ENCODE measurements at places on chromosomes 3 and 15. TPM values are rescaled to one million over a fixed set of nuclear protein-coding genes. Genes with fewer than 3 reads are reported as not detected.

DNA sequence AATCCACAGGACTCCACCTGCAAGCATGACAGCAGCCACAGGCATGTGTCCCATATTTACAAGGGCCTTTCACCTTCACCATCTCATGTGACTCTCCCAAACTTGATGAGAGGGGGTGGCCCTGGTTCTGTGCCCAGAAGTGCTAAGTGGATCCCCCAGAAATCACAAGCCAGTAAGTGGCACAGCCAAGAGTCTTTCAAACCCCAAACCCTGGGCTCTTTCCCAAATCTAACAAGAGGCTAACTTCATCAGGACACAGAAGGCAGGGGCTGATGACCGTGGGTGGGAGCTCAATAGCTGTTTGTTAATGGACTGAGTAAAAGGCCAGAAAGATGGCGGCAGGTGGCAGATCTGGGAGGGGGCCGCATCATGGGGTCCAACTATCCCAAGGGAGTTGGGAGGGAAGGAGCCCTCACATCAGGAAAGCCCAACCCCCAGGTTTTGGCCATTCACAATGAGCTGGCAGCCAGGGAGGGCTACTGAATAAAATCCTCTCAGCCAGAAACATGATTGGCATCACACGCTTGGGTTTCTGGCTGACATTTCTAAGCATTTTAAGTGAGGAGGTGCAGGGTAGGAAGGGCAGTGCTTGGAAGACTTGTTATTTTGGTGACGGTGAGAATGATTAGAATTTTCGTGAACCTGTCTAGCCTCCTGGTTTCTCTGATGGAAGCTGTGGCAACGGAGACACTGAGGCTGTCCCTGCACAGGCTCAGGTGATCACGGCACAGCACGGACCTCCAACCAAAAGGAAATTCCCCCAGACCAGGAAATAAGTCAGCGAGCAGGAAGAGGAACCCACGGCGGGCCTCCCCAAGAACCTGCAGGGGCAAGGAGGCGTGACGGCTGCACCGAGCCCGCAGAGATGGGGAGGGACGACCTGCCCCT is 109.3 kb downstream of the OXNAD1 start:
- H3K36me3 ChIP-seq, result peaks cover 30% of the 10 kb centered on the region
- H3K4me1 ChIP-seq, result peaks cover 96% of the 10 kb centered on the region
- peak overlapping the region; percentile 69 for H3K27ac ChIP-seq
- no peaks in the 10 kb centered on the region for H3K27me3 ChIP-seq
- H3K4me3 ChIP-seq, result no peak overlapping the region

DNA sequence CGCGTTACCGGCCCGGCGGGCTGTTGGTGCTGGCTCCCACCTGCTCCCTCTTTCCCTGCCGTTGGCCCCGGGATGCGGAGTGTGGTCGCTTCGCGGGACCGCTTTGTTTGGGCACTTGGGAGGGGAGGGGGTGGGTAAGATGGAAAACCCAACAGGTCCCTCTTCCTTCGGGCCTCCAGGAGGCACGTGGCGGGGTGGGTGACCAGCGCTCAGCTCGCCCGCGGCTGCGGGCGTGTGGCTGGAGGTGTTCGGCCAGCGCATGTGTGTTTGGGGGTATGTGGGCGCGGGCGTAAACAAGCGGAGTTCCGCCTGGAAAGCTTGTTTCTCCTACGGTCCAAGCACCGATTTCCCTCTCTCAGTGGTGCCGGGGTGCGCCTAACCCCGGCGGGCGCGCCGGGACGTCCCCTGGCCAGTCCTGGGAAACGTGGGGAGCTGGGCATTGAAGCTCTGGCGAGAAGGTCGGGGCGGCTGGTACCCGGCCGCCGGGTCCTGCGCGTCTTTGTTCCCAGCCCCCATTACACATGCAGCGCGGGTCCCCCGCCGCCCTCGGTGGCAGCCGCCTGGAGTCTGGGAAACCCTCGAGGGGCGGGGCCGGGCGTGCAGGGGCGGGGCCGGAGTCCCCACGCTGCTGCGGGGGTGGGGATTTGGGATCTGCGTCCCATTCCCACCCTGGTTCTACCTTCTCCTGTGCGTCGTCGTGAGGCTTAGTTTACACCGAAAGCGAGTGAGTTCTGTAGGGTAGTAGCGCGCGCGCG is 1.4 kb downstream of the ACVR2B start:
- H3K27me3 ChIP-seq, result no peaks in the 10 kb centered on the region
- peak overlapping the region; percentile 82 for H3K27ac ChIP-seq
- H3K4me1 ChIP-seq, result peaks cover 46% of the 10 kb centered on the region

DNA sequence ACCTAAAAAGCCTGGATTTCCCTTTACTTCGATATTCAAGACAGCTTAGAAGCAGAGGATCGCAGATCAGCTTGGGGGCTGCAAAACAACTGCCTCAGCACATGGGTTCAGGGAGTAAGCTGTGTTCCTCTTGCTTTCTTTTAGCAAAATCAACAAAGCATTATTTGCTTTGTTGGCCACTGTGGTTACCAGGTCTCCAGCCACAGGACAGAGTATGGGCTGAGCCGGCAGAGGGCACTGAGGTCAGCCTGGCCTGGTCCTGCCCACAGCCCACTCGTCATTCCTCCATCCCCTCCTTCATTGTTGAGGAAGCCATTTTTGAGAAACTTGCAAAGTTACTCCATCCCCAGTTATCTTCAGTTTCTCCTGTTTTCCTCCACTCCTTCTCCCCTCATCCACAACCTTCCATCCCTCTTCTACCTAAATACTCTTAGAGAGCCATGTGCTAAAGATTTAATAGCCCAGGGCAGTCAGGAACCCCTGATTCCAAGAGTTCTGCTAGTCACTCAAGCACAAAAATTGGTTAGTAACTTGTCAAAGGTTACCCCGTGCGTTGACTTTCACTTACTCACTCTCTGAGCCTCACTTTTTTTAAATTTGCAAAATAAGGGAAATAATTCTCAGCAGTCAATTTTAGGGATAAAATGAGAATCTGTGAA is 60.0 kb upstream of the HES1 start:
- H3K27ac ChIP-seq, result no peak overlapping the region
- H3K27me3 ChIP-seq, result peaks cover 6% of the 10 kb centered on the region
- DNase-seq, result no peak
- peaks cover 6% of the 10 kb centered on the region for H3K4me1 ChIP-seq
- no peaks in the 10 kb centered on the region for H3K36me3 ChIP-seq

GRCh38 chr15:99995543-99995942 is 262.3 kb upstream of the LYSMD4 start:
- H3K4me3 ChIP-seq, result no peak overlapping the region
- H3K27me3 ChIP-seq, result no peaks in the 10 kb centered on the region
- no peaks in the 10 kb centered on the region for H3K4me1 ChIP-seq

GRCh38 chr3:138081371-138082084 is 33.9 kb downstream of the DZIP1L start:
- DNase-seq, result no peak
- H3K27ac ChIP-seq, result peak overlapping the region; percentile 48
- no peaks in the 10 kb centered on the region for H3K4me1 ChIP-seq
- no peak overlapping the region for H3K4me3 ChIP-seq
- H3K36me3 ChIP-seq, result peaks cover 49% of the 10 kb centered on the region

- H3K36me3 ChIP-seq, result no peaks in the 10 kb centered on the region
- no peak overlapping the region for H3K4me3 ChIP-seq
- H3K27me3 ChIP-seq, result no peaks in the 10 kb centered on the region
- H3K27ac ChIP-seq, result no peak overlapping the region
These were observed 156.9 kb downstream of the MEX3B start for GRCh38 chr15:81888748-81889484.

DNA sequence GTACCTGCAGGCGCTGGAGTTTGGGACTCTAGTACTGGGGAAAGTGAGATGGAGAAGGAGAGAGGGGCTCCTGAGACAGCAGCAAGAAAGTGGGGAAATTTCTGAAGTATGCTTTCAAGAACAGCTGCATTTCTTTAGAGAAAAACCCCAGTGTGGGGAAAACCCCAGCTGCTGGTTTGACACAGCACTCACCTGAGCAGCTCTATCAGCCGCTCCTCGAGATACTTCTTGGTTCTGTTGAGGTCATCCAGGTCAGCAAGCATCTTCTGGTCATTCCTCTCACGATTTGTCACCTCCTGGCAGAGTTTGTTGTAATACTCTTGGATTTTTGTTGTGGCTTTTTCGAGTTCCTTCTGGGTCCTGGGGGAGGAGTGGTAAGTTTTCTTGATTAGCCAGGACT is 18.8 kb downstream of the CXCR6 start:
- peaks cover 10% of the 10 kb centered on the region for H3K4me1 ChIP-seq
- peaks cover 100% of the 10 kb centered on the region for H3K36me3 ChIP-seq
- H3K27me3 ChIP-seq, result no peaks in the 10 kb centered on the region
- H3K27ac ChIP-seq, result no peak overlapping the region
- no peak for DNase-seq

GRCh38 chr3:50657407-50657806 is 17.3 kb upstream of the DOCK3 start:
- no peaks in the 10 kb centered on the region for H3K27me3 ChIP-seq
- no peak overlapping the region for H3K27ac ChIP-seq
- no peak for DNase-seq
- no peaks in the 10 kb centered on the region for H3K36me3 ChIP-seq

DNA sequence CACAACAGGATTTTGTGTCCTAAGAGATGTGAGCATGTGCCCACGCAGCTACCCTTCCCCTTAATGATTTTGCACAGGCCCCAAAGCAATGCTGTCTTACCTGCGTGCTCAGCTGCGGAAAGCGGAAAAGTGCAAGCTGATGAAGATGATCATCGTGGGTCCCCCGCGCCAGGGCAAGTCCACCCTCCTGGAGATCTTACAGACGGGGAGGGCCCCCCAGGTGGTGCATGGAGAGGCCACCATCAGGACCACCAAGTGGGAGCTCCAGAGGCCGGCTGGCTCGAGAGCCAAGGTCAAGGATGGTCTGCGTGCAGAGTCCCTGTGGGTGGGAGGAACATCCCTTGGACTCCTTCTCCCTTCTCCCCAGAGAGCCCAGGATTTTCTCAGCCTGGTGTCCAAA is 103.1 kb downstream of the LRRK1 start:
- DNase-seq, result peak; percentile 24
- H3K27me3 ChIP-seq, result no peaks in the 10 kb centered on the region
- H3K27ac ChIP-seq, result no peak overlapping the region
- H3K36me3 ChIP-seq, result no peaks in the 10 kb centered on the region

GRCh38 chr3:126671521-126671920 is 16.6 kb upstream of the TXNRD3 start:
- no peak for DNase-seq
- no peak overlapping the region for H3K4me3 ChIP-seq
- no peaks in the 10 kb centered on the region for H3K4me1 ChIP-seq
- H3K27me3 ChIP-seq, result no peaks in the 10 kb centered on the region

Gene BCHE
- 1.3 TPM for total RNA-seq

Gene CDHR4
- not detected for total RNA-seq

Gene PEX5L
- not detected for total RNA-seq

Gene ERICH6
- not detected for total RNA-seq

Gene ASB7
- 4.9 TPM for total RNA-seq

All from heart left ventricle (tissue), 16 donors.